ENCODE measurements at places on chromosomes 12 and 14.

- no peak for DNase-seq
Observed at GRCh38 chr12:107477947-107478610, 207.5 kb upstream of the PWP1 start.

- no peak for DNase-seq
Observed at GRCh38 chr12:1302201-1302870, 292.0 kb downstream of the FBXL14 start.

GRCh38 chr12:56476143-56476542, 7.8 kb downstream of the SPRYD4 start:
- no peak for DNase-seq

DNA sequence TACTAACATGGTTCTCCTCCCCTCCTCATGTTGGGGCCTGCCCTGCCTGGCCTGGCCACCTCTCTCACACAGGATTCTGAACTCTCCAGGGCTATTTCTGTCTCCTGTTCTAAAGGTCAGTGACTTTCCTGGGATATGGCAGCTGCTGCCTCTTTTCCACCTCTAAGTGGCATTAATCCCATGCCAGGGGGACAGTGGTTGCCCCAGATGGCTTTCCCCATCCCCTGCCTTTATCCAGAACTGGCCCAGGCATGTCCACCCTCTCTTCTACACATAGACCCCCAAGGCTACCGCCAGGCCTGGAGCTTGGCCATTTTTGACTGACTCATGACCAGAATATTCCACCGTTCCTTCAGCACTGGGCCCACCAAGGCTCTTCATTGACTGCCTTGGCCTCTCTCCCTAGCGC, 90.4 kb downstream of the IRF2BPL start:
- DNase-seq, result no peak

GRCh38 chr12:64105026-64105425, 117.1 kb downstream of the KICS2 start:
- DNase-seq, result no peak

- DNase-seq, result peak; percentile 28
Observed at GRCh38 chr12:122870867-122871664, 24.9 kb downstream of the VPS37B start.

DNA sequence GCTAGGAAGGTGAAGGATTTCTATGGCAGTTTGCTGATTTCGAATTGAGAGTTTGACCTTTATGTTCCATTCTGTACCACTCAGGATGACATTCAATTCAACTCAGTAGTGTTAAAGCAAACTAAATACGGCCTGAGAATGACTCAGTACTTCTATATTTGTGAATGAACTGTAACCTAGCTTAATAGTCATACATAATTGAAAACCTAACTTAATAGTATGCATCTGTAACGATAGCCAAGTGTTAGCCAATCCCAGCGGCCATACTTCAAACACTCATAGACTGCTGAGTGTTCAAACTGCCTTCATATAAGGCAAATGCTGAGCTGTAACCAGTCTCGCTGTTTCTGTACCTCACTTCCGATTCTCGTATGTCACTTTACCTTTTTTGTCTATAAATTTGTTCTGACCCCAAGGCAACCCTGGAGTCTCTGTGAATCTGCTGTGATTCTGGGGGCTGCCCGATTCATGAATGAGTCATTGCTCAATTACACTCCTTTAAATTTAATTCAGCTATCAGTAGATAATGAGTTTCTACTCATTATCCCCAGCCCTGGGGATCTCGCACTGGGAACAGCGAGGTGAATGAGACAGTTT, 98.5 kb upstream of the SLC24A4 start:
- DNase-seq, result no peak

GRCh38 chr12:131454418-131455217, 256.3 kb upstream of the SFSWAP start:
- DNase-seq, result peak; percentile 34

DNA sequence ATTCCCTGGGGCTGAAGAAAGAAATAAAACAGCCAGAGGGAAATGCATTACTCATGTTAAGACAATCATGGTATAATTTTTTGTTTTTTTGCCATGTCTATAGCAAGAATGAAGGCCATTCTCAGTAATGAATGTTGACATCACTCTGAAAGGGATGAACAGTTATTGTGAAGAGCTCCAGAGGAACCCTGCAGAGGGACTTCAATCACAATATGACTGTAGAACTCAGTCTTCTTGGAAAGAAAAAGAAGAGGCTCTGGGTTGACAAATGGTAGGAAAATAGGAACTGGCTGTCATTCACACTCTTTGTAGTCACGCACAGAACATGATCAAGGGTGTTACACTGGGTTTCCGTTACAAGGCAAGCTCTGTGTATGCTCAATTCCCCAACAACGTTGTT, 73.8 kb upstream of the DACT1 start:
- DNase-seq, result no peak

GRCh38 chr14:21227981-21228380, 41.3 kb downstream of the HNRNPC start:
- DNase-seq, result no peak

- no peak for DNase-seq
Observed at GRCh38 chr14:104103061-104103445, 17.6 kb downstream of the ASPG start.

- no peak for DNase-seq
Observed at GRCh38 chr12:45168976-45169375, 46.9 kb upstream of the ANO6 start.

Data from frontal cortex (tissue), 4 donors.